ENCODE measurements at places on chromosomes 1 and 21. TPM values are rescaled to one million over a fixed set of nuclear protein-coding genes. Genes with fewer than 3 reads are reported as not detected.

MTMR11 gene
- total RNA-seq = 20.7 TPM

KDM1A gene
- total RNA-seq = 51.6 TPM

ATG4C gene
- 10.5 TPM for total RNA-seq

DNA sequence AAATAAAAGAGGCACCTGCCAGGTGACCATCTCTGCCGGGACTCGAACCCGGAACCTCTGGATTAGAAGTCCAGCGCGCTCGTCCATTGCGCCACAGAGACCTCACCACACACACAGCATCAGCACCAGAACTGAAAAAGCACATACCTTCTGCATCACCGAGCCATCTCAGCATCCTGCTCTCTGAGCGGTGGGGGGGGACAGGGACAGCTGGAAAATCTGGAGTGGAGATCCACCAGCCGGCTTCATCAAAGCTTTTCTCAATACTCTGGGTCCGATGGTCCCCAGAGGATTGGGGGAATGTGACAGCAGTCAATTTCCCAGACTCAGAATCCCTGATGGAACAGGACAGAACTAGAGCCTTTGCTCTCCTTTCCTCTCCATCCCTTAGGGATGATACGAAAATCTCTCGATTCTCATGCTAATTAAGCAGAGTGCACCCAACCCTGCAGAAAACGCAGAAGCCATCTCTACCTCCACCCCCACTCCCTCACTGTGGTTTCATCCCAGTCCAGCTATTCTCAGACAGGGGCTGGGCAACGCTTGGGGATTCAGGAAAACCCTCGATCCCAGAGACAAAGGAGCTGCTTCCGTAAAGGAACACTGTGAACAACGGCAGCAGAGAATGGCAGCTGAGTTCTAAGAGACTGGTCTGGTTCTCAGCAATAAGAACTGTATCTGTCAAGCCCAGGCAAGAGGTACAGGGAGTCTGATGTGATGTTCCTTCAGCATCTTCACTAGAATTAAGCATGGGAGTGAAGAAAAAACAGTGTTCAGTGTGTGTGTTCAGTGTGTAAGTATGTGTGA, 29.6 kb upstream of the CADM3 start:
- no peak for DNase-seq

DNA sequence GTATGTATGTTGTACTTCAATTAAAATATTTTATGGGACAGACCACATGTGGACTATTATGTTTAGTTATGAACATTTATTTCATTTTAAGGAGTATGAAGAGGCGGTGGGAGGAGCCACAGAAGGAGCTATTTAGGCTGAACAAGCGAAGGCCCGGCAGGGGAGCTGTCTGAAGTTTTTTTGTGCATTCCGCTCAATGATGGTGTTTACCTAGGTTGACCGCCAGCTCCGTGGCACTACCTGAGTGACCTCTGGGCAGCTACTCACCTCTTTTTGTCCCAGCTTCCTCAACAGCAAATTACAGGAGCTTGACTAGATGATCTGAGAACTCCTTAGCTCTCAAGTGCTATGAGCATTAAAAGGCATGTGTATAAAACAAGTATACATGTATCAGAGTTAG, 32.7 kb upstream of the C1orf198 start:
- DNase-seq = no peak

- DNase-seq = peak; percentile 45
Observed at GRCh38 chr1:45306319-45306718, 20.4 kb upstream of the HPDL start.

DNA sequence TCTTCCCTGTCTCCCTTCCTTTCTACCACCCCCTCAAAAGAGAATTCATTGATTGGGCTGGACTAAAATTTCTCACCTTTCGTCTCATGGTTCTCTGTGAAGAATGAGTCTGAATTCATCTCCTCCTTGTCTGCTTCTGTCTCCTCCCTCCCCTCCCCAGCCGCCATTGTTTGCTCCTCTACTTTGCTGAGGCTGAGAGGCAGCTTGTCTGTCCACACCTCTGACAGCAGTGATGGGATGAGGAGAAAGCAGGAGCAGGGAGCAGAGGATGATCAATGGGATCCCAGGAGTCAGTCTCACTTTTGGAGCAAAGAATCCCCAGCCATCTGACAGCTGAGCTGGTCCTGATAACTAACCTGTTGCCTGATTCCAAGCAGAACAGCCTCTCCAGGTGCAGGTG, 2.5 kb downstream of the ILDR2 start:
- no peak for DNase-seq

DNA sequence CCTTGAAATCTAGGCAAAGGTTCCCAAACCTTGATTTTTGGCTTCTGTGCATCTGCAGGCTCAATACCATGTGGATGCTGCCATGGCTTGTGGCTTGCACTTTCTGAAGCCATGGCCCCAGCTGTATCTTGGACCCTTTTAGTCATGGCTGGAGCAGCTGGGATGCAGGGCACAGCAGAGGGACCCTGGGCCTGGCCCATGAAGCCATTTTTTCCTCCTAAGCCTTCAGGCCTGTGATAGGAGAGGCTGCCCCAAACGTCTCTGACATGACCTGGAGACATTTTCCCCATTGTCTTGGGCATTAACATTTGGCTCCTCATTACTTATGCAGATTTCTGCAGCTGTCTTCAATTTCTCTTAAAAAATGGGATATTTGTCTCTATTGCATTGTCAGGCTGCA, 97.4 kb downstream of the NPHS2 start:
- no peak for DNase-seq

GRCh38 chr1:3581296-3582036, 29.8 kb downstream of the MEGF6 start:
- no peak for DNase-seq
